ENCODE measurements at places on chromosomes 4 and X.
A peak's percentile ranks its signal among the peaks of the same experiment; 100 is the strongest.

DNA sequence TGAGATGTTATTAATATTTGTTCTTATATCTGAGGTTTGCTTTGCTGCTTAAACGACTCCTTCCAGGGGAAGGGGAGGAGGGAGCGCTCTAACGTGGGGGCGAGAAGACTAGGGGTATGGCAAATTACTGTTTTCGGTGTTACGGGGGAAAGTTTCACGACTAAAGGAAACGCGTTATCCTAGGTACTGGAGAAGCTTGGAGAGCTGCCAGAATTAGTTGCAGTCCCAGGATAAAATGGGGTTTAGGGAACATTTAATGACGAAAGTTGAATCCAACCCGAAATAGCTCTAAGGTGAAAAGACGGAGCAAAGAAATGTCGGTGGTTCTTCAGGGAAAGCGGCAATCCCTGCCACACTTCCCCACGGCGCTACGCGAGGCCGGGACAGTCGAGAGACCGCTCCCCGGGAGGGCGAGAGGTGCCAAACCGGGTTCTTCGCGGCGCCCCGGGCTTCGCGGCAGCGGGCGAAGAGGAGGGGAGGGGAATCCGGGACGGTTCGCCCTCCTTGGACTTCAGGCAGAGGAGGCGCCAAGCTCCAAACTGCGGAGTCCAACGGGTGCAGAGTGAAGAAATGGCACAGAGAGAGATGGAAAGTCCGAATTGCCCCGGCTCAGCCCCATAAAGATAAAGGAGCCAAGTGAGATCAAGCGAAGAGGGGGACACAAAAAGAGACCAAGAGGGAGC lies 724 bp downstream of the THOC2 start:
- DNase-seq = no peak

- DNase-seq = no peak
Observed at GRCh38 chr4:180636696-180637404, 1606.4 kb upstream of the TENM3 start.

GRCh38 chr4:160175064-160175643 lies 1072.3 kb downstream of the RAPGEF2 start:
- no peak for DNase-seq

GRCh38 chr4:154490583-154491340 lies 837 bp downstream of the DCHS2 start:
- DNase-seq = no peak

- DNase-seq = no peak
Observed at GRCh38 chr4:67785528-67785927, 31.3 kb upstream of the GNRHR start.

- DNase-seq = no peak
Observed at GRCh38 chrX:129139837-129140598, 383.3 kb downstream of the SMARCA1 start.

- DNase-seq = no peak
Observed at GRCh38 chr4:52718123-52718522, 33.1 kb downstream of the ERVMER34-1 start.

GRCh38 chr4:175418516-175418915 lies 393.5 kb downstream of the GPM6A start:
- DNase-seq = no peak

DNA sequence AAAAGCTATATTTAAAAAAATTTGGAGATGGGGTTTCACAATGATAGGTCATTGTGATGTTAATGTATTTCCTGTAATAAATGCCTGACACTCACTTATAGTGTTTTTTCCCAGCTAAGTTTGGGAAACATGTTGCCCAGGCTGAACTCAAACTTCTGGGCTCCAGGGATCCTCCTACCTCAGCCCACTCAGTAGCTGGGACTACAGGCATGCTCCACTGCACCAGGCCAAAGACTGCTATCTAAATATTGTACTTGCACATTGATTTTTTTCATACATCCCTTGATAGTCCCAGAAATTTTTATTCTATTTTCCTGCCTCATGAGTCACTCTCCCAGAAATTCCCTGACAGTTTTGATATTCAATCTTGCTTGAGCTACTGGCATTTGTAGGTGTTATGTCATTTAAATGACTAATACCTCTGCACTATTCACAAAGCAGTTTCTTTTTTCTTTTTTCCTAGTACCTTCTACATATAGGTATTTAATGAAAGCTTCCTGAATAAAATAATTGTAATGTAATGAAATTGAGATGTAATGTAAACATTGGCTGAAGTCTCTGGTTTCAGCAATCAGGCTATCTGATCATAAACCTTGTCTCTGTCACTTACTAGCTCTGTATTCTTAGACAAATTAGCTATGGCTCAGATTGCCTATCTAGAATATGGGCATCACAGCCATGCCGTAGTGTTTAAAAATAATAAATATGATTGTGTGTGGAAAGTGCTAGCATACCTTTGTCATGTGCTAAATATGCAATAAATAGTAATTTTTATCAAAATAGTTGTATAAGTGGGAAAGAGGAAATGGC lies 1973.0 kb upstream of the AGA start:
- no peak for DNase-seq

DNA sequence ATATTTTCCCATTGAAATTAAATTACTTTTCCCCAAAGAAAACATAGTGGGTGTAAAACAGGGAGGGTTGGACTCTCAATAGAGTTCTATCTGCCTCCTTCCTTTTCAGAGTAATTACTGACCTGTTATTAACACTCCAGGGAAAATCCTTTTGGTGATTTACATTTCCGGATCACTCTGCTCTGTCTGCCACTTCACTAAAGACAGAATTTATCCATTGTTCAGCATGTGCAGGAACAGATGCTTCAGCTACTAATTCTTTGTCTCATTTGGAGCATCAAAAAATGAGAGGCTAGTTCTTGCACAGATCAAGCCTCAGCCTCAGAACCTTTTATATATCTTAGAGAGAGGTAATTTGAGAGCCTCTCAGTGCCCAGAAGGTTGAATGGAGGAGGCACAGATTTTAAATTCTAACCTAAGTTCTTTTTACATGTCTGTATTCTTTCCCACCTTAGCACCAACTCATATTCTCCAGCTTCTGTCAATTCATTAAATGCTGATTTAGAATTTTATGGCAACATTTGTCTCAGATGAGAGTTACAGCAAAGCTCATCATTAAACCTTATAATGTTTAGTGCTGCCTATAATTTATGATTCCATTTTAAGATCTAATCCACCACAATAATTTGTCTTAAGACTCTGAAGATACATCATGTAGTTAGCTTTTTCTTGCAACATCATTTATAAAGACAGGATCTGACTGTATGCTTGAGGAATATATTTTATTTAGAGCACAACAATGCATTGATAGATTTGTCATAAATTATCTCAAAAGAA lies 1494.4 kb downstream of the STIM2 start:
- DNase-seq = no peak

DNA sequence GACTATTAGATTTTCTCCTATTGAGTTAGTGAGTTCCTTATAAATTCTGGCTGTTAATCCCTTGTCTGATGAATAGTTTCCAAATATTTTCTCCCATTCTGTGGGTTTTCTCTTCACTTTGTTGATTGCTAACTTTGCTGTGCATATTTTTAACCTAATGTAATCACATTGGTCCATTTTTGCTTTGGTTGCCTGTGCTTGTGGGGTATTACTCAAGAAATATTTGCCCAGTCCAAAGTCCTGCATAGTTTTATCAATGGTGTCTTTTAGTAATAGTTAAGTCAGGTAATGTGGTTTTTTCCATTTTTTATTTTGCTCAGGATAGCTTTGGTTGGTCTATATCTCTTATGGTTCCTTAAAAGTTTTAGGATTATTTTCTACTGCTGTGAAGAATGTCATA lies 490.3 kb downstream of the ARAP2 start:
- DNase-seq = no peak

DNA sequence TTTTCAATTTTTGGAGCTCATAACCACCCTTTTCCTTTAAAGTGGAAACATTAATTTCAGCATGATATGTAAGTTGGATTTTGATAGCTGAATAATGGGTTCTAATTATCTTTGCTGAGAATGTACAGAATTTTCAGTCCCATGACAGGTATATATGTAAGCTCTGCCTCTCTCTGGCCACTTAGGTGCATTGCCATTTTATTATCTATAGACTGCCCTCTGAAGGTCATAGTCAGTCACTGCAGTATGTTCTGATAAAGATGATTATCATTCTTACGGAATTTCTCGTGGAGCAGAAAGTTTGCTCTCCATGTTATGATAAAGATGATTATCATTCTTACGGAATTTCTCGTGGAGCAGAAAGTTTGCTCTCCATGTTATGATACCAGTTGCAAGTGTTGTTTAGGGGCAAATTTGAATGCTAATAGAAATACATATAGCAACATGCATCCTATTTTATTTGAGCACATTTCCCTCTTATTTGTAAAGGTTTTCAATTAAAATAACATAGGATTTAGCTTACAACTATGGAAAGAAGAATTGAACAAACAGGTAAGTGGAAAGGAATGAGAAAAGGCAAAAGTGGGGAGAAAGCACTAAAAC lies 10.4 kb downstream of the AFP start:
- peak; percentile 58 for DNase-seq

- DNase-seq = no peak
Observed at GRCh38 chrX:17984415-17984814, 123.3 kb upstream of the RAI2 start.

- DNase-seq = no peak
Observed at GRCh38 chrX:101659601-101660063, at the start of gene ARMCX2. TSS of gene ARMCX2 (minus strand) at chrX:101659850. CDS start at chrX:101657588, 2,262 bp downstream.

GRCh38 chr4:8202108-8203051 lies 3.3 kb downstream of the SH3TC1 start:
- peak; percentile 39 for DNase-seq

DNA sequence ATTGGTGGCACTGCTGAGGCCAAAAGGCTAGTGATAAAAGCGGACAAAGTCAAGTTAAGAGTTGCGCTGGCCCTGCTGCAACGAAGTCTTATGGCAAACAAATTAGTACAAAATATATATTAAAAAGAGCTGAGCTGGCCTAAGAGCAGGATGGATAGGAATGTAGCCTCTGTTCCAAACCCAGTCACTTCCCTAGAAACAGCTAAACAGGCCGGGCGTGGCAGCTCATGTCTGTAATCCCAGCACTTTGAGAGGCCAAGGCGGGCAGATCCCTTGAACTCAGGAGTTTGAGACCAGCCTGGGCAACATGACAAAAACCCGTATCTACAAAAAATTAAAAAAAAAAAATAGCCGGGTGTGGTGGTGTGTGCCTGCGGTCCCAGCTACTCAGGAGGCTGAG lies 32.4 kb upstream of the UGDH start:
- DNase-seq = no peak

GRCh38 chr4:7199771-7200441 lies 7.6 kb downstream of the SORCS2 start:
- DNase-seq = no peak

DNA sequence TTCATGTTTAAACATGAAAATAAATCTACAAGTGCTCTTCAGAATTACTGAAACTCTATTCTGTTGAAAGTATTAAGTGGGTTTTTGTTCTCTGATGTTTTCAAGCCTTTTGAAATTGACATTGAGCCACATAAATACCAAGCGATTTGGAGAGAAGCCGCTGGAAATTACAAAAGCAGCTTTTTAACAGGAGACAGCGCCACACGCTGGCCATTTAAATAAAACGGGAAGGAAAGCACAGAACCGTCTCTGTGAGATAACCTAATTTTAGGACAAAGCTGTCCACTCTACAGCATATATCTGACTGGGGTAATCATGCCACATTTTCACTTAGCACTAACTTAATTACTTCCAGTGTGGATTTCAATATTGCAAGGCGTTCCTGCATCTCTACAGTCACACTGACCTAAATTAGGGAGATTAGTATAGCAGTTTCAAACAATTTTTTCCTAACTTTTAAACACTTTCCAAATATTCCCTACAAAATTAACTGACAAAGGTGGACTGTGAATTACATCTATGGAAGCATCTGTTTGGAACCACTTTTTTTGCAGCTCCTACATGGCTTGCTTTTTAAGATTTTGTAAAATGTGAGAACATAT lies 6.8 kb upstream of the ANOS1 start:
- peak; percentile 48 for DNase-seq

DNA sequence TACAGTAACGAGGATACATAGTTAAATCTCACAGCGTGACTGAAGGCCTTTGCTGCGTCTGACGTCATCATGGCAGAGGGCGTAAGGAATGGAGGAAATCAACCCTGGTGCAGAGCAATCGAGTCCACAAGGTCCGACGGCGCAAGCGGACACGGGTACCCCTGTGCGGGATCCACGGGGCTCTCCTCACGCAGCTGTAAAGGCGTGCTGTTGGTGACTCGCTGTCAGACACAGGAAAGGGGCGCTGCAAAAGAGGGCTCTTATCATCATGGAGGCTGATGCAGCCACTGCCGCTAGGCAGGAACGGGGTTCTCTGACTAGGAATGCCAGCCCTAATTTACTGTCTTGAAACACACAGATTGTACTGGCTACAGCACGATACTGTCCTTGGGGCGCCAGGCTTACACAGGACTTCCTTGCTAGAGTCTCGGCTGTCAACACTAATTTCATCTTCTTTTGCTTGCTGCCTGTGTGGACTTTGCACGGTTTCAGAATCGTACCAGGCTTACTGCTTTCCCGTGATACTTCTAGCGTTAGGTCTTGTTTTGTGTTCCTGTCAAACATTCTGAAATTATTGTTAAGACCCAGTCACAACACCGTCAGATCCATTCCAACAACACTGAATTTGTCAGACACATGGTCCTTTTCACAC lies 13.6 kb downstream of the RNF212 start:
- no peak for DNase-seq

DNA sequence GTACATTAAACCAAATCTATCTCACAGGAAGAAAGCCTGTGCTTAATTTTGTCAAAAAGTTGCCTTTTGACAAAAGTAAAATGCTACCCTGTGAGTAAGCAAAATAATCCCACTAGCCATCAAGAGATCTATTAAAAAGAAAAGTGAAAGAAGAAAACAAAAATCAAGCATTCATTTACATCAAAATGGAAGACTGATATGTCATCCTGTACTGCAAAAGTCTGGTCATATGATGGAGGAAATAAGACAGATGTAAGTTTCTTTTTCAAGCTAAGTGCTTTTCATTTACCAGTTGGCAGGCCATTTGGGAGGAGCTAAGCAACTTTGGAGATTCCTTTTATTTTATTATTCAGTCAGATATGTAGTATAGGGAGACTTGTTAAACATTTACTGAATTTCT lies 387.4 kb downstream of the SPOCK3 start:
- DNase-seq = no peak

- DNase-seq = no peak
Observed at GRCh38 chr4:114226968-114227760, 247.7 kb upstream of the ARSJ start.

DNA sequence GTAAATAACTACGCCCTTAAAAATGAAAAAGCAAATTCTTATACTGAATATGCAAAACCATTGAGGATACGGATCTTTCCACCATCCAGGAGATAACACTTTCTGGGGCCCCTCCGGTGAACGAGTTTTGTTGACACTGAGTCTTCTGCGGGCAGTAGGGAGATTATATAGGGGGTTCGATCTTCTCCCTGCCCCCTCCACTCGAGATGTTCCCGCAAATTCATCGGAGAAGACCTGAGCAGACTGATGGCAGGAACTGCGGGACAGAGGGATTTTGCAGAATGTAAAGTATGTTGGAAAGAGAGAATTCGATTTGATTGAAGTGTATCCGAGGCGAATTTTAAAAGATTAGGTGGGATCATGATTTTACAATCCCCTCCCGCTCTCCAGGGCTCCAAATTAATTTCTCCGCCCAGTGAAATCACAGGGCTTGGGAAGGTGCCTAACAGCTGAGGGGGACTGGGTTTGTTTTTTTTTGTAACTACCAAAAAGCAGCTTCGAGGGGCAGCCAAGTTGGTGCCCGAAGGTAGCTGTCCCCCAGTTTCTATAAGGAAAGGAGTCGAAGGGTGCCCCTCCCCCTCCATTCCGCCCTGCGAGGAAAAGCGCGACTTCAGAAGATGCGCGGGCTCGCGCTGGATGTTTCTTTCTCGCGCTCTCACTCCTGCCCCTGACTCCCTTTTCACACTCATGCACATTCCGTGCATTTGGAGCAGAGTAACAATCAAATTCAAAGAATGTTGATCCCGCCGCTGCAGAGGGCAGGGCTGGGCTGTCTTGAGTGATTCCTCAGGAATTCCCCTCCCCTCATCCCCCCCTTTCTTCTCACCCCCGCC lies 1.2 kb downstream of the TMEM255A start:
- DNase-seq = no peak

All from inflammatory macrophage (primary cell).